Left ventricle myocardium inferior (tissue), 1 donor: ENCODE measurements at places on chromosomes 5 and 9.

DNA sequence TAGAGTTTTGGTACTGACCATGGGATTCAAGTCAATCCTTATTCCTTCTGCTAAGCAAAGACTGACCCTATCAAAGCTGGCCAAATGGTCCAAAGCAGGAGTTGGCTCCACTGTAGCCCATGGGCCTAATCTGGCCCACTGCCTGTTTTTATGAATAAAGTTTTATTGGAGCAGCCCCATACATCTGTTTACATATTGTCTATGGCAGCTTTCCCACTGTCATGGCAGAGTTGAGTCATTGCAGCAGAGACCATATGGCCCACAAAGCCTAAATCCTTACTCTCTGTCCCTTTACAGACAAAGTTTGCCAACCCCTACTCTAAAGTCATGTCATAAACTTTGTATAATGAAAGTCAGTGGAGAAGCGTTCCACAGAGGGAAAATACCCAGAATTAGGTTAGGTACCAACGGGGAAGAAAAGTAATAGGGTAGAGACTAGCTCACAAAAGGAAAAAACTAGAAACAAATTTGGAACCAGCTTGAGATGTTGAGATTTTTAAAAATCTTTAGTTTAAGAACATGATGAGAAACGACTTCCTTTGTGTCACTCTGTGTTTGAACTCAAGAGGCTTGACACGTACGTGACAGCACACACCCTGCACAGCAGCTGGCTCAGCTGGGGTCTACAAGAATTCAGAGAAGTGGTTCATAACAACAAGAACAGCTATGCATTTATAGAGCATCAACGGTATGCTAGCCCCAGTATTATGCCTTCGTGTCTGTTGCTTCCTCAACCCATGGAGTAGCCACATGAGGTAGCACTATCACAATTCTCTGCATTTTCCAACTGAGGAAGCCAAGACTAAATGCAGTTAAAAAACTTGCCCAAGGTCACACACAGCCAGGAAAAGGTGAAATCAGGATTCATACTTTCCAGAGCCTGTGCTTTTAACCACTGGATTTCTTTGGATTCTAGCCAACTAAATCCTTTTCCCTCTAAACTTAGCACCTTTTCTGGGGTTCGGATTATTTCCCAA lies 198.9 kb upstream of the WWC1 start:
- no peak for DNase-seq

GRCh38 chr9:127523312-127523851 lies 72.1 kb downstream of the LRSAM1 start:
- no peak for DNase-seq

GRCh38 chr5:1781726-1782384 lies 17.8 kb downstream of the MRPL36 start:
- no peak for DNase-seq

GRCh38 chr9:97873882-97874281 lies 20.9 kb downstream of the FOXE1 start:
- DNase-seq: no peak

DNA sequence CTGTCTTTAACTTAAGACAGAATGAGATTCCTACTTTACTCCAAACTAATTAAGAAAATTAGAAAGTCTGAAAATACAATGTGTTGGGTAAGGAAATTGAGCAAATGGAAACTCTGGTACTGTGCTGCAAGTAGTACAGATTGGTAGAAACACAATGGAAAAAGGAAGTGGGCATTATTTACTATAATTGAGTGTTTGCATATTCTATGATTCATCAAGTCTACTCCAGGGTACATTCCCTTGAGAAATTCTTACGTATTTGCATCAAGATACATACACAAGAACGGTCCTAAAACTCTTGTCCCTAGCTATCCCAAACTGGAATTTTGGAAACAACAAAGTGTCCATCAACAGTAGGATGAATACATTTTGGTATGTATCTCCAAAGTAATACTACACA lies 123.5 kb upstream of the TARS1 start:
- no peak for DNase-seq

- no peak for DNase-seq
Observed at GRCh38 chr9:82679472-82679871, 383.5 kb downstream of the RASEF start.

DNA sequence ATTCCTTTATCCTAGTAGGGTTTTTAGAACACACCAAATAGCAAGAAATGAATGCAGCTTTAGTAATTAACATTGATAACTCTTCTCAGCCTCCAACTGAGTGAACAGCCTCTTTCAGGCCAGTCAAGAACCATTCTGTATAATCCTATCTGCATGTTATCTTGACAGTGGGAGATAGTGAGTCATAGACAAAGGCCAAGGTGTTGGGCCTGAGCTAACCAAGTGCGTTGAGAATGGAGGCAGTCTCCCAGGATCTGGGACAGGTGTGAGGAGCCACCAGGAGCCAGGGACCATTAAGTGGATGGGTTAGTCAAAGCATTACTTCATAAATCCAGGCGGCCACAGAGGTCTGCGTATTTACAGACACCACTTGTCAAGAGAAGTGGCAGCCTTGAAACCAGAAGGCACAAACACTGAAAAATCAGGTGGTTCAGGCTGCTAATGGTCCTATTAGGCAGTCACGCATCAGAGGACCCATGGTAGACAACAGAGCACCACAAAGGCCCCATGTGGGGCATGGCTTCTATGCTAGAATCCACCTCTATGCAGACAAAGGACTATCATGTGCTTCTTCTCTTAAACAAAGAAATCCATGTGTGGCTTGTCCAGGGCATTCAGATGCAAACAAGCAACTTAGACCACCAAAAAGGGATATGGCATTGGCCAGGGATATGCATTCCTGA lies 409.7 kb upstream of the PIK3R1 start:
- no peak for DNase-seq

DNA sequence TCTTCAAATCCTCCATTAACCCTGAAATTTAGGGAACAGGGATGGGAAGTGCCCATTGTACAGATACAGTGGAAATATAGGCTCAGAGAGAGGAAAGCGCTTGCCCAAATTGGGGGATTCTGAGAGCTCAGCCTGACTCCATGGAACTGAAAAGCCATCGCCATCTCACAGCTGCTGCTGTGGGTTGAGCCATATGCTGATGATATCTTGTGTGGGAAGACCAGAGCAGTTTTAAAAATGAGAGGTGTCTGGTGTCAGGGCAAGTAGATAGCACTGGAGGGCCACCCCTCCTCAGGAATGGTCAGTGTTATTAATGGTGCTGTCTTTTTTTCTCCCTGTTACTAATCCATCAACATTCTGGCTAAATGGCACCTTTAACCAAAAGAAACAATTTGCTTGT lies 50.9 kb upstream of the C5orf58 start:
- no peak for DNase-seq

DNA sequence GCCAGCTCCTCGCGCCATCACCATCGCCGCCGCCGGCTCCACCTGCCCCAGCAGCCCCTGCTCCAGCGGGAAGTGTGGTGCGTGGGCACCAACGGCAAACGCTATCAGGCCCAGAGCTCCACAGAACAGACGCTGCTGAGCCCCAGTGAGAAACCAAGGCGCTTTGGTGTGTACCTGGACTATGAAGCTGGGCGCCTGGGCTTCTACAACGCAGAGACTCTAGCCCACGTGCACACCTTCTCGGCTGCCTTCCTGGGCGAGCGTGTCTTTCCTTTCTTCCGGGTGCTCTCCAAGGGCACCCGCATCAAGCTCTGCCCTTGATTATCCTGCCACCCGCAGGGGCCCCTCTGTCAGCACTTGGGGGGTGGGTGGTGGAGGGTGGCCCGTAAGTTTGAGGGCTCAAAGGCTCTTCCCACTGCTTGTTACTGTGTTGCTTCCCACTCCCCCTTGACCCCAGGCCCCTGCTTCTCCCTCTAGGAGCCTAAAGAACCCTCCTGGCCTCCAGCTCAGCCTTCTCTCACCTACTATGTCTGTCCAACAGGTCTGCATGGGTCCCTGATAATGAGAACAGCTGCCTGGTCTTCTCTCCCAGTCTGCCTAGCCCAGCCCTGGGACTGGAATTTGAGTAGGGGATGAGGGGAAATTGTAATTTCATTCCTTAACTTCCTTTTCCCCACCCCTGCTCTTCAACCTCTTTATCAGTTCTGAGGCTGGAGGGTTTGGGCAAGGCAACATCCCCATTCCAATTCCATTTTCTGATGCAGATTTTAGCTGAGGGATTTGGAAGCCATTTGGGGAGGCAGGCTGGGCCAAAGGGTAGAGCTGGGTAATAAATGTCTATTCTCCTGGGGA lies 9.0 kb downstream of the RACK1 start:
- DNase-seq: no peak

DNA sequence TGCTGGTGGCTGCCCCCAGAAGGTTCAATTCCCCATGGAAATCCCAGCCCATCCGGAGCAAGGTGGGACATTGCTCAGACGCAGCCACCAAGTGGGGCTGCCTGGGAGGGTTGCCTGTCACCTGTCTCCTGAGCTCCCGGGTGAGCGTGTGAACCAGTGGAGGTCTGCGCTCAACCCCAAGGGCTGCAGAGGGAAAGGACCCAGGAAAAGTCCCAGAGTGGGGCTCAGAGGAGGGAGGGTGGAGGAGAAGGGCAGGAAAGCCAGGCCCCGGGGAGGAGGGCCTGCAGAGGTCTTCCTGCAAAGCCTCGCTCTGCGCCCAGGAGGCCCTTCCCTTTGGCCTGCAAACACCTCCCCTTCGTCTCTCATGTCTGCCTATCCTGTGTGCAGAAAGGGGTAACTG lies 119.5 kb upstream of the SARDH start:
- DNase-seq: no peak

- no peak for DNase-seq
Observed at GRCh38 chr5:151072630-151073025, 8.2 kb downstream of the TNIP1 start.

DNA sequence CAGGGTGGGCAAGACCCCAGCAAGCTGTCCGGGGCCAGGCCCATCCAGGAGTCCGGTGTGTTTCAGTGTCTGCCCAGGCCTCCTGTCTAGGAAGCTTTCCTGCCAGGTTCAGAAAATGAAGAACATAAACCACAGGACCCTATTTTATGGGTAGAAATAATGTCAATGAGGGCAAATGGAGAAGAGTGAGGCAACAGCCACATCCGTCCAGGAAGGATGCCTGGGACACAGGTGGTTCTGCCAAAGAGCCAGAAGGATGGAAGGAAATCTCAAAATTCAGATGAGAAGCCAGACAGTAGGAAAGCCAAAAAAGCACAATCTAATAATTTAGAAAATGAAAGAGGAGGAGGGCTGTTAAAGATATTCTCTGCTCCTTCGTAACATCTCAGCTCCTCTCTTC lies 262.3 kb downstream of the AUH start:
- DNase-seq: no peak

GRCh38 chr9:92746567-92747458 lies 17.8 kb downstream of the BICD2 start:
- no peak for DNase-seq

- DNase-seq: no peak
Observed at GRCh38 chr9:70085241-70085640, 41.6 kb downstream of the MAMDC2 start.

DNA sequence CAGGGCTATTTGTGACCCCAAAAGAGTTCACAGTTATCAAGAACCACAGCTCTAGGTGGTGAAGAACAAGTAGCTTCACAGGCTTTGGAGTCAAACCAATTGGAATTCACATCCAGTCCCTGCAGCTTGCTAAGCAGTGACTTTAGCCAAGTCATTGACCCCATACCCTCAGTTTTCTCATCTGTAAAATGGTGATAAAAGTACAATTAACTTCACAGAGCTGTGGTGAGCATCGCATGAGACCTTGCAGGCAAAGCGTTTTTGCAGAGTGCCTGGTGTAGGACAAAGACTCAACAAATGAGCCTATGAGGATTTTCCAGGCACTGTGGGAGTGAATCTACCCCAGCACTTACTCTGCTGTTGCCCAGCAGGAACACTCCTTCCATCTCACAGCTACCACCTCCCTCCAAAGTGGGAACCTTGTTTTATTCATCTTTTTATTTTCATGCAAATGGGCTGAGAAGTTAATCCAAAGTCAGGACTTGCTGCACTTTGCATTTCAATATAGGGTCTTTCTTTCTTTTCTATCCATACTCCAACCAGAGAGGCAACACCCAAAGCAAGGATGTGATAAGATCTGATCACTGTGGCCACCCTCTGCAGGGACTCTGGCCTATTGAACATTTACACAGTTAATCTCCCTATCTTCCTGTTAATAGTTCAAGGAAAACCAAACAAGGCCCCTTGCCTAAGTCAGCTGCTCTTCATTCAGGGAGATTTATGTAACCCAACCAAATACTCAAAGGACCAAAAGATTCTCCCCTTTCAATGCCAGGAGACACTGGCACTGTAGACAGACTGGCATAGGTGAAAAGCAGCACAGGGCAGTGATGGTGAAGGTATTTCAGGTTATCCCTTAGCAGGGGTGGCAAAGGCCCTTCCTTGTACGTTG lies 41.9 kb downstream of the ABCA1 start:
- DNase-seq: no peak

GRCh38 chr9:109039539-109039938 lies 26.2 kb upstream of the CTNNAL1 start:
- no peak for DNase-seq

- no peak for DNase-seq
Observed at GRCh38 chr5:14438195-14438606, 143.4 kb upstream of the OTULINL start.
